ENCODE measurements at places on chromosomes 7 and 10.

- DNase-seq, result no peak
Measured at GRCh38 chr10:9038146-9038714, 983.7 kb downstream of the GATA3 start.

DNA sequence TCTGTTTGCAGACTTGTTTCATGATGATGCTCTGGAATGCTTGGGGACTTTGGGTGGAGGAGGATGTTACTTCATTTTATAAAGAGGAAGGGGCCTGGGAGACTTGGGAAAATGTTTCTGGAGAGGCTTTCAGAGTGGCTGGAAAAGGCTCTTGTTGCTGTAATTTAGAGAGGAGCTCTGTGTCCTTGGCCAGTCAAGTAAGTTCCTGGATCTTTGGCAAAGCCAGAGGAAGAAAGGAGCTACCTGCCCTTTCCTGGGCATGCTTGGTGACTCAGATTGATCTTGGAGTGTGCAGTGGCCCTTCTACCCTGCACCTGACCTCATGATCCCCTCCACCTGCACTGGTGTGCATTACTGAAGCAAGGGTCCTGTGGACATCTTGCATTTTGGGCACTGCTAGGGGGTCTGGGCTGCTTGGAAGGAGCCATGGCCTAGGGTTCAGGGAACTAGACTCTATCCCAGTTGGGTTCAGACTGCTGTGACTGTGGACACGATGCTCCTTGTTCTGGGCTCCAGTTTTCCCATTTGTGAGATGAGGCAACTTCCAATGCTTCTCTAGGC is 56.1 kb downstream of the ADCYAP1R1 start:
- DNase-seq, result no peak

- DNase-seq, result no peak
Measured at GRCh38 chr10:17427201-17427600, 27.2 kb downstream of the ST8SIA6 start.

- DNase-seq, result no peak
Measured at GRCh38 chr10:59384761-59385160, 22.4 kb upstream of the FAM13C start.

DNA sequence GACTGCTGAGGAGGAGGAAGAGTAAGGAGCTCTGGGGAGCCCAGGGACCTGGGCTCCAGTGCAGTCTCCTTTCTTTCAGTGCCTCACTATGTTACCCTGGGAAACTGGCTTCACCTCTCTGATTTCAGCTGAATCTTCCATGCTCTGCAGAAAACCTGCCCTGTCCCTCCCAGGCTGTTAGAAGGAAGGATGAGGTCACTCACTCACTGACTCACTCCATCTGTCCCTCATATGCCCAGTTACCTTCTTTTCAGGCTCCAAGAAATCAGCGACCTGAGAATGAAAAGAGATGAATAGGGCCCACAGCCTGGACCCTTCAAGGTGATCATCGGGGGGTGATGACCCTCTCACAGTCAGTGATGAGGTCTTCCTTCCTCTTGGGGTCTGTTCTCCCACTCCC is 481 bp downstream of the SFTPA2 start:
- no peak for DNase-seq

DNA sequence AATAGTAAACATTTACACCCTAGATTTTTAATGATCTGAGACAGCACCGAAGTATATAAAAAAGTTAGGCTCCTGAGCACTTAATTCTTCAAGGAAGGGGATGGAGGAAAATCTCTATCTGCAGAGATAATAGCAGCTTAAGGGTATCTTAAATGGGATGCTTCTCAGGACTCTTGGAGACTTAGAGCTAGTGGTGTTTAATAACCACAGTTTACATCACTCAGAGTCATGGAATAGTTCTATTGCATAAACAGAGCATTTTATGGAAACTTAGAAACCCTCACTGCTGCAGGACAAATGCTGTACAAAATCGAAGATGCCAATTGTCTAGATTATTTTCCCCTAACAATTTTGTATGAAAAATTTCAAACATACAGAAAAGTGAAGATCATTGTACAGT is 398.9 kb upstream of the GALNT17 start:
- DNase-seq, result no peak

- DNase-seq, result no peak
Measured at GRCh38 chr10:131657318-131657984, 243.4 kb upstream of the PPP2R2D start.

DNA sequence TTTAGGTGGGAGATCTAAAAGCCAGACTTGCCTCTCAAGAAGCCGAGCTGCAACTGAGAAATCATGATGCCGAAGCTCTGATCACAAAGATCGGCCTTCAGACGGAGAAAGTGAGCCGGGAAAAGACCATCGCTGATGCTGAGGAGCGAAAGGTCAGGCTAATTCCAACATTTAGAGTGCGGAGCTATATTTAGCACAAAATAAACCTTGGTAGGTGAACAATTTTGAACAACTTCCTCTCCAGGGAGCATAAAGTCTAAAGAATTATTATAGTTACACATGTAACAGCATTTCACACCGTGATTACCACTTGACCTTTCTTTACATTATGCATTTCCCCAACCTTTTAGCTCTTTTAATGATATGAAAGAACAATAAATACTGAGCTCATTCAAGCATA is 166.7 kb downstream of the CDCA7L start:
- no peak for DNase-seq

DNA sequence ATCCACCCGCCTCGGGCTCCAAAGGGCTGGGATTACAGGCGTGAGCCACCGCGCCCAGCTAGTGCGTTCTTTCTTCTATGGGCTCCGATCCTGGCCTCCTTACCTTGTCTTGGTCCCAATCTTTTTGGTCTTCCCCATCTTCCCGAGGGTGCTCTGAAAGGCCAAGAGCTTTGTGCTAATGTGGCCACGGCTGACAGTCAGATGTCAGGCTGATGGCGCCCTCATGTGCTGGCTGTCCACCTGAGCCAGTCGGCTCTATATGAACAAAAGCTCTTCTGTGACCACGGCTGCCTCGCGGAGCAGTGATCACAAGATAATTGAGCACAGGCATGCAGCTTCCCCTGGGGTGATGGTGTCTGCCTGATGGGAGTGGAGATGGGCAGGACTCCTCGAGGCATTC is 11.0 kb upstream of the AHCYL2 start:
- no peak for DNase-seq

DNA sequence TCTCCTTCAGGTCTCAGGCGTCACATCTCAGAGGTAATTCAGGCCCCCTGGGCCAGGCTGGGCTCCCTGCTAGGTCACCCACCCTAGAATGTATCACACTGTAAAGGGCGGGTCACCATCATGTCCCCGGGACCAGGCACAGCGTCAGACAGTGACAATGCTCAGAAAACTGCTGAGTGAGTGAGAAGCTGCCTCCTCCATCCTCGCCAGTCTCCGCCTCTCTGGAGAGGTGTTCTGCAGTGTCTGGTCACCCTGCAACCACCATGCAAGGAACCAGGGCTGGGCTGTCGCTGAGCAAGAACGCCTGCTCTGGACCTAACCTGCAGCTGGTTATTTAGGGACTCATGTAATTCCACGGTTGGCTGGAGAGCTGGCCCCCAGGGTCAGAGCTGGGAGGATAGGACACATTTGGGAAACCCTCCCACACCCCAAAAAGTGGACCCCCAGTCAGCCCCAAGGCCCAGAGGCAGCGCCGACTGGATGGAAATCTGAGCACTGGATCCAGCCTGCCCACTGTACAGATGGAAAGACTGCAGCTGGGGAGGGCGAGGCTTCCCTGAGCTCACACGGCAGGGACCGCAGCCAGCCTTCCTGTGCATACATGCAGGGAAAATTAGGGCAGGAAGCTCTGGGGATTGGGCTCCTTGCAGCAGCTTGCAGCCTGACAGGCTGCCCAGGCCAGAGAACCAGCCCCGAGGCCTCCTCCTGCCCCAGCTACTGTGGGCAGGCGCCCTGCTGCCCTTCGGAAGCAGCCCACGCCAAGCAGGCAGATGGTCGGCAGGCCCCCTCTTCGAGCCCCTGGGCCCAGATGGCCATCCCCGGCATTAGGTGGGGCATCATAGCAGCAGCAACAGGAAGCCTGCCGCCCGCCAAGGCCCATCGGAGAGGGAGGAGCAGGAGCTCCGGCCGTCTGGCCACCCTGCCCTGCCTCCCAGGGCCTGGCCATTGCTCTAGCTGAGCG is 105.4 kb upstream of the ZMIZ1 start:
- DNase-seq, result no peak

DNA sequence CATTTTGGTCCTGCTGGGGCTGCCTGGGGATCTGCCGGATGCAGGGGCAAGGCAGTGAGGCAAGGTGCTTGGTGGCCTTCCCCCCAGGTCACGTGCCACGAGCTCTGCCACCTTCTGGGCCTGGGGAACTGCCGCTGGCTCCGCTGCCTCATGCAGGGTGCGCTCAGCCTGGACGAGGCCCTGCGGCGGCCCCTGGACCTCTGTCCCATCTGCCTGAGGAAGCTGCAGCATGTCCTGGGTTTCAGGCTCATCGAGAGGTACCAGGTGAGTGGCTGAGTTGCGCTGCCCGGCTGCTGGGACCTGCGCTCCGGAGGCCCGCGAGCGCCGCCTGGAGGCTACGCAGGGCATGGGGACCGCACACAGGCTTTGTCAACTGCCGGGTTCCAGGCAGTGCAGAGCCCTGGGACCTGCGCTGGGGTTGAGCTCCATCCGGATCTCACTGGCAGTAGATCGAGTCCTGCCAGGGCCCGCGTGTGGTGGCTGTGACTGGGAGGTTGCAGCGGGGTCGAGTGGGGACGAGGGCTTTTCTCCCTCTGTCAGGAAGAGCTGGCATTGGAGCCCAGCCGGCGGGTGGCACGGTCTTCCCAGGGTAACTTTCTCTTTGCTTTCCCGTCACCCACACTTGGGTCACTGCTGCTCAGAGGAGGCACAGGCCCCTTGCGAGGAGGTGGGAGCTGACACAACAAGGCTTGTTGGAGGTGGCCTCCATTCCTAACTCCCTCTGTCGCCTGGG is 21.7 kb downstream of the AMZ1 start:
- DNase-seq, result peak; percentile 63

DNA sequence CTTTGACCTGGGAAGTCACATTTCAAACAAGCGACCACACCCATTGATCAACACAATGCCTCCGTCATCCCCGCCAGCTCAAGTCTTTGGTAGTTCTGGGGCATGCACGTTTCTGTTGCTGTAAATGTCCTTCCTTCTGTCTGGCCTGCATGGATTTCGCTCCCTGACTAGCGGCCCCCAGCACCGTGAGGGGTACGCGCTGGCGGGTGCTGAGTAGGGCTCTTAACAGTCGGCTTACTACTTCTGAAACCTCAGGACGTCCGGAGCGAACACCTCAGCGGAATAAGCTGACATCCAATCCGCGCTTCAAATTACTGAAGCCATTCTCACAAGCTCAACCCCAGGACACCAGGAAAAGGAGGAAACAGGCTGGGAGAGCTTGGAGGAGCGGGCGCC is 505 bp downstream of the NUDCD3 start:
- DNase-seq, result peak; percentile 16

DNA sequence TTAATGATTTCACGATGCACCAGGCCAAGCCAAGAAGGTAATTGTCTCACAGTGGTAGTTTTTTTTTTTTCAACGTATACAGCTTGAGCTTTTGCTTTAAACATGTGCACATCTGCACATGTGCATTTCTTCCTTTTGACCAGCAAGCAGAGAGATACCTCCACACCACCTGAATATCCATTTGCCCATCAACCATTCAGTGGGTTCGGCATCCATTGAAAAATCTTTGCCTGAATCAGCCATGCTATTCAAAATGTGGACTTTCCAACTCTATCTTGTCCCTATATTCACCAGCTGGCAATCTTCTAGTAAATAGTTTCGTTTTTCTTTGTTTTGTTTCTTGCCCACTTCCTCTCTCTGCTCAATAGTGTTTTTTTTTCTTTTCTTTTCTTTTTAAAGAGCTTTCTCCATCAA is 7.7 kb upstream of the TRA2A start:
- no peak for DNase-seq

DNA sequence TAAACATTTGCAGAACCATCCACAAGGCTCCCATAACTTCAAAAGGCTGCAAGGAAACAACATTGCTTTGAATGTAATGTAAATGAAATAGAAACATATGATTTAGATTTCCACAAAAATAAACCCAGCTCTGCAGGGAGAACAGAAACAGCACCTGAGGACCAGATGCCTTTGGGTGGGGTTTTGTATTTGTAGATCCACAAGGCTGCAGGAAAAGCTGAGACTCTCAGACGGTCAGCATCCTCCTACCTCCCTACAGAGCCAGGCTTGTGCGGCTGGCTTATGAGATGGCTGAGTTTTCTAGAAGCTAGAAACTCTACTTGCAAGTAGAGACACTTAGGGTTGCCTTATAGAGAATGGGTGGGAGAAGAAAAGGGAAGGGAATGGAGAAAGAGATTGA is 49.8 kb downstream of the FAM107B start:
- no peak for DNase-seq

DNA sequence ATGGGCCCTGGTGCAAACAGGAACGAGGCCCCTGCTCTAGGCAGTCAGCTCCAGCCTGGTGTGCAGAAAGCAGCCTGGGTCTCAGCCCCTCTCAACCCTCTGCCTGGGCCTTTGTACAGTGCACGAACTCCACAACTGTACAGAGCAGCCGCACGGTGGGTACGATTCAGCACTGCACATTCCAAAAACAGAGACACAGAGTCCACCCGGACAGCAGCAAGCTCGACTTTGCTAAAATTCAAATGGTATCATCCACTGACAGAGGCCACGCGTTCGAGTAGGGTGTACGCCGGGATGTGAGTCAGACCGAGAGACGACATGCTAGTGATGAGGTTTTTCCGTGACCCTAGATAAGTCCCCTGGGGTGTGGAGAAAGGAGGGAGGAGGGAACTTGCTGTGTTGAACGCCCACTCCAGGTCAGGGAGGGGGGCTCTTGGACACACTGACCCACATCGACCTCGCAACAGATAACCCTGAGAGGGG is 65.6 kb upstream of the PDGFA start:
- peak; percentile 70 for DNase-seq

GRCh38 chr10:78658645-78659597 is 409.8 kb upstream of the ZMIZ1 start:
- DNase-seq, result no peak

DNA sequence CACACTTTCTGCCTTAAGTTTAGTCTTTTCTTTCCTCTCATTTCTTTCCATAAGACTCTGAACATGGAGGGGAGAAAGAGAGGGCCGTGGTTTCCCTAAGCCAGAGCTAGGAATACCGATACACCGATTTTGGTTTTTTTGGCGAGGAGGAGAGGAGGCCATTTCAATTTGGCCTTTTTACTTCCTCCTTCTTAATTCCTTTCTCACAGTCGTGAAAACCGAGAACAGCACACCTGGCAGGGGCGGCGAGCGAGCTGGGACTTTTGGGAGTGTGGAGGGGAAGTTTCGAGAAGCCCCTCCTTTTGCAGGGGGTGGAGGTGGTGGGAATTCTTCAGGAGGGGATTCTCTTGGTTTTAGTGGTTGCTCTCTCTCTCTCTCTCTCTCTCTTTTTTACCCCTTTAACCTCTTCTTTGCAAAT is 6.2 kb downstream of the GATA3 start:
- no peak for DNase-seq

GRCh38 chr10:26860102-26860442 is 686 bp downstream of the ABI1 start:
- peak; percentile 10 for DNase-seq

DNA sequence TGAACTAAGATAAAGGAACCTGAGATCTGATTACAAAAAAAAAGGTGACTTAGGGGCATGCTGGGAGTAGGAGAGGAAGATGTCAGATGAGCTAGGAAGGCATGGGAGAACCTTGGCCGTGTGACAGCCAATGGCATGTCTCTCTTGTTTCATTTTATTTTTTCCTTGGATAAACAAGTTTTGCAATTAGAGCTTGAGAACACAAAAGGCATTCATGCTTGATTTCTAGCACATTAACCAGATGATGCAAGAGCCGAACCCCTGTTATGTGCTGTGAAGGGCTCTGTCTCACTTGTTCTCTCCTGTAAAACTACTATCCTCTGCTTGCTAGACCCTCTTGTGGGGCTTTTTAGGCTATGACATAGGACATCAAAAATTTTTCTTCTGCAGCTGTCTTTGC is 134.3 kb upstream of the ASAH2 start:
- DNase-seq, result no peak

- no peak for DNase-seq
Measured at GRCh38 chr10:35447693-35448407, 111.5 kb downstream of the CCNY start.
